ENCODE measurements at places on chromosomes 2 and 18. TPM values are rescaled to one million over a fixed set of nuclear protein-coding genes. Genes with fewer than 3 reads are reported as not detected.
A peak's percentile ranks its signal among the peaks of the same experiment; 100 is the strongest.

DSC1 gene
- total RNA-seq = 0.15 TPM

ESPNL gene
- total RNA-seq = not detected

MYO5B gene
- total RNA-seq = 0.12 TPM

REL gene
- total RNA-seq = 96.2 TPM

DNA sequence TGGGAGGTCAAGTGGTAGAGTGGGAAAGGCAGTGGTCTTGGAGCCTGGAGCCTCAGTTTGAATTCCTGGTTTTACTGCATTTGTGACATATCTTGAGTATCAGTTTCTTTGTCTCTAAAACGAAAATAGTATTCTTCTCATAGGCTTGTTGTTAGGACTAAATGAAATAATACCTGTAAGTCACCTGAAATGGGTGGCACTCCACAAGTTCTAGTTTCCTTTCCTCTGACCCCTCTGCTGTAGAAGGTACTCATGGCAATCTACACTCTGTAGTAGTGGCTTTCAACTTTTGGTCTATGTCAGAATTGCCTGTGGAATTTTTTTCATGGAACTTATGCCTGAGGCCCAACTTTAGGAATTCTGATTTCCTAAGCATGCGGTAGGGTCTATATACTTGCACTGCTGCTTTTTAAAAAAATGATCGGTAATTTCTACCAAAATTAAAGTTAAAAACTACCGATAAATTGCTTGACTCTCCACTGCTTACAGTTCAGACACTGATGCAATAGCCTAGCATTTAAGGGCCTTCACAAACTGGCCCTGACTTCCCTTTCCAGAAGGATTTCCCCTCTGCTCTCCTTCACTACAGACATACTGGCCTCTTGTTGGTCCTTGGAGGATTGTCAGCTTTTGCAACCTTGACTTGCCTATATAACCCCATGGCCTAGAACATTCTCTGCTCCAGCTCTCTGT lies 47.2 kb downstream of the PLEK start:
- DNase-seq = no peak
- H3K27me3 ChIP-seq = no peaks in the 10 kb centered on the region
- H3K27ac ChIP-seq = peak overlapping the region; percentile 69
- H3K4me3 ChIP-seq = no peak overlapping the region
- H3K4me1 ChIP-seq = peaks cover 11% of the 10 kb centered on the region

DNA sequence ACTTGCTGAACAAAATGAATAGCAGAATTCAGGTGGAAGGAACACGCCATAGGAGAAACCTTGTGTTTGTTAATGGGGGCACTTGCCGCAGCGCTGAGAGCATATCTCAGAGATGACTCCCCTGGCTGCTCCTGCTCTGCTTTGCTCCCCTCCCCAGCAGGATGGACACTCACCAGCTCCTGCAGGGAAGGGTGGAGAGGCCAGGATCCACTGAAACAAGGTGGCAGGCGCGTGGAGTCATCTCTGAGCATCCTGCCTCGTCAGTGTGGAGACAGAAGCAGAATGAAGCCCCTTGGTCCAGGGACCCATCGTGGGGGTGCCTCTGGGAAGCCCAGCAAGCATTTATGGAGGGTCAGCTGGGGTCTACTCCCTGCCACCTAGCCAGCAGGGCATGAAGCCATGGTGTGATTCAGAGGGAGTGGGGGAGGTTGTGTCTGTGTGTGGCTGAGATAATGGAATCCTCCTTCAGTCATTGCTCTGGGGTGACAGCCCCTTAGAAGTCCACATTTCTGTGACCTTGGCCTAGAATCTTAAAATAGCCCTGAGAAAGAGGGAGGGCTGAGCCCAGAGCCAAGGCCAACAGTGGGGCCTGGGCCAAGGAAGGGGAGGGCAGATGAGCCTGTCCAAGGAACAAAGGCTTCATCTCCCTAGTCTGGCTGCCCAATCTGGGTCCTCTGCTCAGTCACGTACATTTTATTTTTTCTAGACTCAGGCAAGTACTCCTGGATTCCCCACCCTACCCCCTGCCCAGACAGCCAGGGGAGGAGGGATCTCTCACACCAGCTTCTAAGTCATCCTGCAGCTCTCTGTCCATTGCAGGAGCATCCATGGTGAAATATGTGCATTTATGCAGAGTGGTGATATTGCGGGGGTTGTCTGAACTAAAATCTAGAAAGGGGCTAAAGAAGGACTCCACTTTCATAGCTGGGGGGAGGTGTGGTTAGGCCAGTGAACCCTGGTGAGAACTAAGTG lies 215.4 kb downstream of the ZBTB7C start:
- DNase-seq = no peak
- H3K27ac ChIP-seq = no peak overlapping the region
- peaks cover 3% of the 10 kb centered on the region for H3K36me3 ChIP-seq
- H3K27me3 ChIP-seq = peaks cover 51% of the 10 kb centered on the region

GRCh38 chr2:42792583-42793333 lies at the start of gene HAAO:
Gene HAAO (minus strand): TSS chr2:42792583. CDS start chr2:42792536, 47 bp downstream.
- H3K27me3 ChIP-seq = peaks cover 67% of the 10 kb centered on the region
- DNase-seq = no peak
- H3K4me1 ChIP-seq = peaks cover 18% of the 10 kb centered on the region

DNA sequence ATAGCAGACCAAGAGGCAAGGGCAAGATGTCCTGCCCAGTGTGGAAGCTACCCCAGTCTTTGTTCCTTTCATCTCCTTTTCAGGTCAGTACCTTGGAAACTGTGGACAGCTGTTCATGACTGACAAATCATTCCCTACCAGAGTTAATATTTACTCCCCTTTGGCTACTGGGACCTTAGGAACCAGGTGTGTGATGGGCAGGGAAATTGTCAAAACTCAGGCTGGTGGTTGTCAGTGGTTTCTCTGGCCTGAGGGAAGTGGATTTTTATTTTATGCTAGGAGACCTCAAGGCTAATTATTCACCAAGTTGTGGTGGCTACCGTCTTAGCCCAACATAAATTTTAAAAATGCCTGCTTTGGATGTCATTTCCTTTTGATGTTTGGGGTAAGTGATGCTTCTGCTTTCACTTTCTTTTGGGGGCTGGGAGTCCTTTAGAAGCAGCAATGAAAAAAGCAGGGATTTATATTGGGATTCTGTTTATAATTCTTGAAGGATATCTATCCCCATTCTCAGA lies 119.3 kb downstream of the SETBP1 start:
- H3K4me1 ChIP-seq = peaks cover 2% of the 10 kb centered on the region
- DNase-seq = no peak
- H3K27ac ChIP-seq = no peak overlapping the region
- no peaks in the 10 kb centered on the region for H3K36me3 ChIP-seq
- H3K4me3 ChIP-seq = no peak overlapping the region

- peaks cover 2% of the 10 kb centered on the region for H3K36me3 ChIP-seq
- DNase-seq = no peak
- H3K4me1 ChIP-seq = peaks cover 29% of the 10 kb centered on the region
- no peak overlapping the region for H3K4me3 ChIP-seq
- peak overlapping the region; percentile 89 for H3K27ac ChIP-seq
Measured at GRCh38 chr2:174338147-174338605, 3.4 kb downstream of the SP9 start.

DNA sequence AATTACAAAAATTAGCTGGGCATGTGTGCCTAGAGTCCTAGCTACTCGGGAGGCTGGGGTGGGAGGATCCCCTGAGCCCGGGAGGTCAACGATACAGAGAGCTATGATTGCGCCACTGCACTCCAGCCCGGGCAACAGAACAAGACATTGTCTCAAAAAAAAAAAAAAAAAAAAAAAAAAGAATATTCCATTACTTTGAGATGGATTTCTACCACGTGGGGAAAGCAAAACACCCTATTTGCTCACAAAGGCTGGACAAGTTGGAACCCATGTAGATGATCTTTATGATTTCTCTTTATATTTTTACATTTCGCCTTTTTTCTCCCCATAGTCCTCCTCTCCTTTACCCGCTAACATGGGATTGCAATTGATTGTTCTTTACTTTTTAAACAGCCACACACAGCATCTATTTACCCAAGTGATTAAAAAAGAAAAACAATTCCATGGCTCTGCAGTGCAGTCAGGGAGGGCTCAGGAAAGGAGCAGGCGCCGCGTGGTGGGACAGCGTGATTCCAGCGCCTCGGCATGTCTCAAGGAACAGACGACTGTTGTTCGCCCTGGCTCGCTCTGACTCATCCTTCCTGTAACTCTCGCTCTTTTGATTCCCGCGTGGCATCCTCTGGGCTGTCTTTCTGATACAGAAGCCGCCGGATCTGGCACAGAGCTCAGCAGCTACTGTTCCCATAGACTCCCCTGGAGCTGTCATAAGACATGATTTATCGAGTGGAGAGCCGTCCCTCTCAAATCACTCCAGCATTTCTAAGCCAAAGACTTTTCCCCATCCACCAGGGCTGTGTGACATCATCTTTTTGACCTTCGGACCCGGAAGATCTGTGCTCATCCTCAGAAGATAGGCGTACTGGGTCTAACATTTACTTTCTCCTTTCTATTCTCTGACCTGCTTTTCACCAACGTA lies 230.4 kb upstream of the AGAP1 start:
- H3K27ac ChIP-seq = no peak overlapping the region
- H3K27me3 ChIP-seq = peaks cover 57% of the 10 kb centered on the region
- no peaks in the 10 kb centered on the region for H3K4me1 ChIP-seq

DNA sequence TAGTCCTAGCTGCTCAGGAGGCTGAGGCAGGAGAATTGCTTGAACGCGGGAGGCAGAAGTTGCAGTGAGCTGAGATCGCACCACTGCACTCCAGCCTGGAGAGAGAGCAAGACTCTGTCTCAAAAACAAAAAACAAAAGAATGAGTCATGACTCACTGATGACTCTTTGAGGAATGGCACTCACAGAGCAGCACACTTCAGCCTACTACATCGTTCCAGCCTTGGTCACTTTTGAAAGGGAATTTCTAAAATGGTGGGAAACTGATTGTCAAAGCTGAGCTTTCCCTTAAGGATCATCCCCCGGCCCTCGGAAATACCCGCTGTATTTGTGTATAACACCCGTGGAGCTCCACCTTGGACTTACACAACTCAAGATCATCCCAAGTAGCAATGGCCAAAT lies 217.3 kb upstream of the HS6ST1 start:
- peaks cover 2% of the 10 kb centered on the region for H3K4me1 ChIP-seq
- no peak overlapping the region for H3K27ac ChIP-seq
- DNase-seq = no peak
- H3K27me3 ChIP-seq = peaks cover 32% of the 10 kb centered on the region

DNA sequence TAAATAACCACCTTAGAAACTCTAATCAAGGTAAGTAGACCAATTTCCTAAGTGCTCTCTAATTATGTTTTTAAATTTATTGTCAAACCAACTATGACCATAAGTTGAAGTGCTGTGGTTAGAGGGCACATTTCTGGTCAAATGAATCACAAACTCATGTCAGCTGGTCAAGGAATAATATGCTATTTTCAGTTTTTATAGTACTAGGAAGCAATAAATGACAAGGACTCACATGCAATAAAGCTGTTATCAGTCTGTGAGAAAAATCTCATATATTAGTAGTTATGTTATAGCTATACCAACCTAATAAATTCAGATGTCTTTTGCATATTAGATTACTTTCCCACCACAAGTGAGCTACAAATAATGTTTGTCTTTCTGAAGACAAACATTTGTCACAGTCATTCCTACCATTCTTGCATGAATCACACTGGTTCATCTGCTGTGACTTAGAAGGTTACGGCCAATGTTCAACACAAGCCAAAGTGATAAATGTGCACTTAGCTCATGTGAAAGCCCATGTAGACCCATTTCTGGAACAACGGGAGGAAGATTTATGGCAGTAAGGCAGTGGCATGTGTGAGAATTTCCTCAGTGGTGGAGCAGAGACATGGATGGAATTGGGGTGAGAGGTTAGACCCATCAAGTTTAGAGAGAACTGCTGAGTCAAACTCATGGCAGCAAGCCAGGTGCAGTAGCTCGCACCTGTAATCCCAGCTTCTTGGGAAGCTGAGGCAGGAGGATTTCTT lies 27.4 kb upstream of the CCNYL1 start:
- DNase-seq = no peak
- peaks cover 21% of the 10 kb centered on the region for H3K27me3 ChIP-seq
- H3K4me1 ChIP-seq = peaks cover 3% of the 10 kb centered on the region

- H3K27me3 ChIP-seq = no peaks in the 10 kb centered on the region
- no peaks in the 10 kb centered on the region for H3K36me3 ChIP-seq
- H3K4me3 ChIP-seq = no peak overlapping the region
- no peak overlapping the region for H3K27ac ChIP-seq
- no peaks in the 10 kb centered on the region for H3K4me1 ChIP-seq
- DNase-seq = no peak
Measured at GRCh38 chr2:140067661-140068060, 1287.5 kb upstream of the NXPH2 start.

Data from T-helper 17 cell (primary cell).